ENCODE measurements at places on chromosomes 5 and 9. TPM values are rescaled to one million over a fixed set of nuclear protein-coding genes. Genes with fewer than 3 reads are reported as not detected.

GRCh38 chr9:73349476-73349875 lies 197.8 kb downstream of the ANXA1 start:
- no peak for DNase-seq

GRCh38 chr9:105963343-105964099 lies 269.2 kb downstream of the TMEM38B start:
- DNase-seq = no peak

DNA sequence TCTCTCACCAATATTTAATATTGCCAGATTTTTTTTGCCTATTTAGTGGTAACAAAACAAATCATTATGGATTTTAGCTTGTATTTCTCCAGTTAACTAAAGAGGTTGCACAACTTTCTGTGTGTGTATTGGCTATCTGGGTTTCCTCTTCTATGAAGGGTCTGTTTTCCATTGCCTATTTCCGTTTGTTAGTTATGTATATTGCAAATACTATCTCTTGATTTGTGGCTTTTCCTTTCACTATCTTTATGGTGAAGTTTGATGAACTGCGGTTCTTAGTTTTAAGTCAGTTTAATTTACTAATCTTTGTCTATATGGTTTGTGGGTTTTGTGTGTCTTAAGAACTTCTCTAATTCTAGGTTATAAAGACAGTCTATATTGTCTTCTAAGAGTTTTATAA lies 136.3 kb downstream of the CEP120 start:
- no peak for DNase-seq

DNA sequence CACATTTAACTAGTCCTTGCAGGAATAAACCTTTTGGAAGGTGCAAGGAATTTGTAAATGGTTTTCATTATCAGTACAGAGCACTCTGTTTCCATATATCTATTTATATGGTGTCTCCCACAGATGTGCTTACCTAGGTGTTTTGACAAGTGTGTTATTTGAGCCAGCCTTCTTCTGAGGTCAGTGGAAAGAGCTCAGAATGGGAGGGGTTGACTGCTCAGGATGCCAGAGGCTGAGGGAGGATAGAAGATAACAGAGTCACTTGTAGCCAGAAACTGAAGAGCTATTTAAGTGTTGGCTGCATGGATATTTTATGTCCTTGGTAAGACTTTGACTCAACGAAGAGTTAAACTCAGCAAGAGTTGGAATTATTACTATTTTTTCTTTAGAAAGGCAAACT lies 5.0 kb downstream of the CMYA5 start:
- no peak for DNase-seq

GRCh38 chr5:2204366-2205184 lies 321.9 kb upstream of the IRX4 start:
- no peak for DNase-seq

Gene PNPLA7
- polyA plus RNA-seq = 0.26 TPM

Gene PRLR
- not detected for polyA plus RNA-seq

Gene C8G
- polyA plus RNA-seq = not detected

Gene CER1
- not detected for polyA plus RNA-seq

Gene PCDHA12
- polyA plus RNA-seq = not detected

Gene PCAT7
- not detected for polyA plus RNA-seq

Gene NUTM2G
- not detected for polyA plus RNA-seq

Data from AG04450 (cell line).